Karpas-422 (cell line): ENCODE measurements at places on chromosomes 11 and 22. TPM values are rescaled to one million over a fixed set of nuclear protein-coding genes. Genes with fewer than 3 reads are reported as not detected.

Gene KCNJ11
- 0.26 and 0.58 TPM in 2 replicates for total RNA-seq

Gene E2F8
- total RNA-seq: 4.1 and 8.4 TPM in 2 replicates

Gene NARS2
- 27.3 and 33.3 TPM in 2 replicates for total RNA-seq

Gene IGF2
- total RNA-seq: not detected in 2 replicates

Gene TUB
- not detected in 2 replicates for total RNA-seq

Gene PMM1
- 10.0 and 15.2 TPM in 2 replicates for total RNA-seq

Gene CHRM1
- not detected in 2 replicates for total RNA-seq

Gene ATM
- total RNA-seq: 414 and 529 TPM in 2 replicates

Gene MAPK8IP2
- total RNA-seq: 1.3 and 1.6 TPM in 2 replicates

Gene OR52N4
- total RNA-seq: not detected in 2 replicates

Gene IL18BP
- total RNA-seq: 5.4 and 6.2 TPM in 2 replicates

Gene SEZ6L
- 0.14 and 0.41 TPM in 2 replicates for total RNA-seq

Gene TRIM6
- total RNA-seq: not detected in 2 replicates

Gene UVRAG
- total RNA-seq: 35.4 and 52.7 TPM in 2 replicates

Gene NOX4
- not detected in 2 replicates for total RNA-seq

Gene KCNQ1OT1
- total RNA-seq: 2.7 and 3.0 TPM in 2 replicates

Gene MYEOV
- 0.22 and 0.25 TPM in 2 replicates for total RNA-seq

Gene MRPL11
- total RNA-seq: 69.6 and 80.4 TPM in 2 replicates

Gene EHF
- total RNA-seq: not detected in 2 replicates

Gene TMEM86A
- 0.14 and 0.45 TPM in 2 replicates for total RNA-seq

Gene CFL1
- total RNA-seq: 514 and 827 TPM in 2 replicates

Gene SLC25A45
- total RNA-seq: 6.7 and 9.7 TPM in 2 replicates

Gene KCNC1
- total RNA-seq: not detected in 2 replicates

Gene PRRG4
- total RNA-seq: 0.11 and 0.19 TPM in 2 replicates

Gene POU2F3
- 0.11 TPM in 1 of 2 replicates, not detected in the other for total RNA-seq

Gene SPI1
- 114 and 198 TPM in 2 replicates for total RNA-seq

Gene TRPM5
- not detected in 2 replicates for total RNA-seq

Gene BTG4
- not detected in 2 replicates for total RNA-seq

Gene FBLN1
- total RNA-seq: not detected in 2 replicates

Gene CDON
- 0.36 and 2.1 TPM in 2 replicates for total RNA-seq

Gene MRGPRX4
- total RNA-seq: not detected in 2 replicates

Gene OR52A1
- total RNA-seq: not detected in 2 replicates

Gene ZNF280B
- total RNA-seq: 2.5 and 10.3 TPM in 2 replicates

Gene ANGPTL5
- total RNA-seq: not detected in 2 replicates

Gene NXPE4
- total RNA-seq: not detected in 2 replicates

Gene ALKBH8
- 21.8 and 24.9 TPM in 2 replicates for total RNA-seq

Gene RGL4
- 103 and 125 TPM in 2 replicates for total RNA-seq

Gene BRSK2
- total RNA-seq: not detected in 2 replicates

Gene CTSF
- not detected in 2 replicates for total RNA-seq

Gene RBMXL2
- 0.14 TPM in 1 of 2 replicates, not detected in the other for total RNA-seq

Gene MOGAT2
- total RNA-seq: not detected in 2 replicates

Gene TSPAN32
- not detected in 2 replicates for total RNA-seq

Gene CECR2
- total RNA-seq: 1.6 TPM in 2 replicates

Gene SMTNL1
- not detected in 2 replicates for total RNA-seq

Gene OTOG
- not detected in 2 replicates for total RNA-seq

Gene PDGFB
- 0.43 and 2.9 TPM in 2 replicates for total RNA-seq

Gene ELMOD1
- 0.65 and 2.0 TPM in 2 replicates for total RNA-seq

Gene VWA5A
- total RNA-seq: not detected in 2 replicates

Gene POU2AF1
- 803 and 894 TPM in 2 replicates for total RNA-seq

Gene CRACR2B
- total RNA-seq: 0.48 and 1.5 TPM in 2 replicates

Gene ZNF280A
- total RNA-seq: not detected in 2 replicates

Gene HBE1
- total RNA-seq: not detected in 2 replicates

Gene PHLDB1
- 0.19 TPM in 1 of 2 replicates, not detected in the other for total RNA-seq
